Kidney tubule cell (primary cell): ENCODE measurements at places on chromosomes 6 and 20.

DNA sequence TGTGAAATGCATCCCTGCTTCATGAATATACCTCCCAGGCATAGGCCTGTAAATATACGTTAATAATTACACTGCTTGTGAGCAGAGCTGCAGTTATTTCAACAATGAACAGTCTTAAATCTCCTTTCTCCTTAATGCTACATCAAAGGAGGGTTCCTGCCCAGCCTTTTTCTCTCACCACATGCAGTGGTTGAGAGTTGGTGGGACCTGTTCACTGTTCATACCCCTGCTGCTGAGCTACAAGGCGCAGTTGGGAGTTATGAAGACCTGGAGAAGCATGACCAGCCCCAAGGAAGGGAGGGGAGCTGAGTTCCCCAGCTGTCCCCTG, 111.9 kb upstream of the FOXQ1 start:
- peak; percentile 17 for DNase-seq

DNA sequence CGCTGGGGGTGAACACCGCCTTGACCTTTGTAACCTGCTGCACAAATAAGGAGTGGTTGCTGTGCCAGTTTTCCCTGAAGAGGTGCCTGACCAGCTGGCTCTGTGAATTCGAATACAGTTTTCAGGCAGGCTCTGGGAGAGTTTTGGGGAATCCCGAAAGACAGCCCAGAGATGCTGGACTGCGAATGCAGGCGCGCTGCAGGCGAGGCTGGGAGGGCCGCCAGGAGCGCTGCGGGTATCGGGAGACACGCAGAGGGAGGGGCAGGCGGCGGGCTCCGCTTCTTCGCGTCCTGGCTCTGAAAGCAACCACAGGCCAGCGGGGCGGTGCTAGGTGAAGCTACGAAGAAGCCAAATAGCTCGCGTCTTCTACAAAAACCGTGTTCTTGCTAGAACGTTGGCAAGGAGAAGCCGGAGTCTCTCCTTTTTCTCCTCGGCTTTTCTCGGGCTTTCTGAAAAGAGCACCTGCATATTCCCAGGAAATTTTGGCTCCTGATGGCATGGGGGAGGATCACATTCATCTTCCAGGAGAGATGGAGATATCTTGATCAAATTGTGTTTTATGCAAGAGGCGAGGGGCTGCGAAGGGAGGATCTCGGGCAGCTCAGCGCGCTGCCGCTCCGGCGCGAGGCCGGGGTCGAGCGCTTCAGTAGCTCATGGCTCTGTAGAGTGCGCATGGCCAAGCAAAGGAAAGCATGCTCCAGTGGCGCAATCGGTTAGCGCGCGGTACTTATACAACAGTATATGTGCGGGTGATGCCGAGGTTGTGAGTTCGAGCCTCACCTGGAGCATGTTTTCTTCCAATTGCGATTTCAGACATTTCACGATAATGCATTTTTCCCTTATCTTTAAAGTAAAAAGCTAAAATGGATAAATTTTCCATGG, 158.1 kb upstream of the ZNF184 start:
- peak; percentile 83 for DNase-seq

DNA sequence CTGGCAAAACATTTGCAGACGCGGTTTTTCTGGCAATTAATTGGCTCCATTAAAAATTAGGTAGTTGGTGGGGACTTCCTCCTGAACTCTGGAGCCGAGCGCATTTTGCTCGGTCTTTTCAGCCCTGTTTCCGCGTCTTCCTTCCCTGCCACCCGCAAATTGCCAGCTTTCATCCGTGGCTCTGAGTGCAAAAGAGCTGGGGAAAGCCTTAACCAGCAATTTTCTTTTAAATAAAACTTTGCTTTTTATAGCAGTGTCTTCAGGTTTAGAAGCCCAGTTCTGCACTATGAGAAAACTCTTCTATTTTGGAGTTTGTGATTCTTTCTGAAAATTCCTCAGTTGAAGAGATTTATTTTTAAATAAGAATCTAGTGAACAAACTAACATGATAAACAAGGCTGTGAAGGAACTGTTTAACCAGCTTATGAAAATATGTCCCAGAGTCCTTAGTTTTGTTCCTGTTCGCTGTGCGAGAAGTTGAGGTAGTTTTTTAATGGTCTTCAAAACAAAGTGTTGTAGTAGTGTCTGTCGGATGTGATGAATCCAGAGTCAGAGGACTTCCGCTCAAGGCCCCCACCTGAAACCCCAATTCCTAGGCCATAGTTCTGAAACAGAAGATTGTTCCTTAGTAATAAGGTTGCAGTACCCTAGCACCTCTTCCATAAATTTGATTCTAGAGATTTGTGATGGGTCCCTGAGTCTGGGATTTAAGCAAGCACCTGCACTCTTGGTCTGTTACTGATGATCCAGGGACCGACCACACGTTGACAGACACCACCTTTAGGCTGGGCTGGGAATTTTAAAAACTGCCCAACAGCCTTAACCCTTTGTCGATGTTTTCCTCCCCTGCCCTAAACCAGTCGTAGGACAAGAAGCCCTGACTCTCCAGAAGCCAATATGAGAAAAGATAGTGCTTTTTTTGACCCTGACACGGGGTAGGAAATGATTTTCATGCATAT, 950 bp downstream of the KCTD20 start:
- peak; percentile 43 for DNase-seq

DNA sequence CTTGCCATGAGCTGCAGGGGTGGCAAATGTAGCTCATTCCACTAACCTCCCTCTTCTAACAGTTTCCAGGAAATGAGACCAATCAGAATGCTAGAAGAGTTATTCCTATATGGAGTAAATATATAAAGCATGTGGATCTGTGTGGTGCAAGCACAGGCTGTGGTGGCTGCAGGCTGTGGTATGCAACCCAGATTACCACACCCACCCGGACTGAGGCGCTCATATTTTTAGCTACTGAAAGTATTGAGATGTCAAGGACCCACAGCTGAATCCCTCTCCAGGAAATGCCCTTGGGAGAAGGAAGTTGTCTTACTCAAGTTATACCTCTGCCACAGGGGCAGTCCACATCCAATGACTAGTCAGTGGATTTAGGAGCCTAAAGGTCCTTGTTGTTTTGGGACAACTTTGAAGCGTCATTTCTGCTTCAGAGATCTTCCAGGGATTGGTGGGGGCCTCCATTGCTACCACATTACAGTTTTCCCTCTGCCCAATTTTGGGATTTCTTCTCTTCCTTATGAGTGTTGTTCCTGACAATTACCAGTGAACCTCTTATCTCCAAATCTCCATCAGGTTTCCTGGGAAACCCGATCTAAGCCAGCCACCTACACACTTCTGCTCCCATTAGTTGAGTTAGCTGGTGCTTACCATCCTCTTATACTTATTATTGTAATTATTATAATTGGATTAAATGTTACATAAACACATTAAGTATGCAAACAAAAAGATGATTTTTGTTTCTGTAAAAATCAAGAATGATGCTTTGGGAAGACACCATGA, 12.1 kb upstream of the REPS1 start:
- DNase-seq: no peak

GRCh38 chr6:7215131-7215530, 97.9 kb downstream of the SSR1 start:
- peak; percentile 84 for DNase-seq

GRCh38 chr20:34999021-34999451, 43.4 kb downstream of the MYH7B start:
- no peak for DNase-seq

GRCh38 chr20:43235998-43236397, 46.3 kb upstream of the PTPRT start:
- no peak for DNase-seq

- no peak for DNase-seq
Observed at GRCh38 chr20:49558826-49559225, 9.1 kb downstream of the PTGIS start.

DNA sequence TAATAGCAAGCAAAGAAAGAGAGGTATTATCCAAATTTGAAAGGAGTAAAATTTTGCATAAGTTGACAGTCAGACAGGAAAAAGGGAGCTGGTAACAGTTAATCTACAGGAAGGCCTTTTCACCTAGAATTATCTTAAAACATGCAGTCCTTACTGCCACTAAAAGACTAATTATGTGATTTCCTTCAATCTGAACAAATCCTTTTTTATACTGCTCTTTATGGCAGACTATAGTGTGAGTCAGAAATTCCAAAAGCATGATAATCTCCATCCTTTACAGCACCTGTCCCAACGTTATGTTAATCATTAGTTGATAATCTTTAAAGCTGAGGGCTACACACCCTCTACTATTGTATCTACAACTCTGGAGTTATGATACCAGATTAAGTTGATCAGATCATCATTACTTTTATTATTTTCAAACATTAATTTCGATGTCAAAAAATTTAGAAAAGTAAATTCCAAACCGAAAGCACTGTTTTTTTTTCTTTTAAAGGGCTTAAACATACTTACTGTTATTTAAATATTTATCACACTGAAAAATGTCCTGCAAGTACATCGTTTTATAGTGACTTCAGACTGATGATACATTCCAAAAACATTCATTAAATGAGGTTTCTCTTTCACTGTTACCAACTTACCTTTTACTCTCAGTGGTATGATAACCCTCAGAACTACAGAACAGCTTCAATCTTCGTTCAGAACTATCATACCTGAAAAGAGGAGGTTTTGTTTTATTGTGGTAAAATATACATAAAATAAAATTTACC, 33.2 kb upstream of the AKAP7 start:
- peak; percentile 92 for DNase-seq

DNA sequence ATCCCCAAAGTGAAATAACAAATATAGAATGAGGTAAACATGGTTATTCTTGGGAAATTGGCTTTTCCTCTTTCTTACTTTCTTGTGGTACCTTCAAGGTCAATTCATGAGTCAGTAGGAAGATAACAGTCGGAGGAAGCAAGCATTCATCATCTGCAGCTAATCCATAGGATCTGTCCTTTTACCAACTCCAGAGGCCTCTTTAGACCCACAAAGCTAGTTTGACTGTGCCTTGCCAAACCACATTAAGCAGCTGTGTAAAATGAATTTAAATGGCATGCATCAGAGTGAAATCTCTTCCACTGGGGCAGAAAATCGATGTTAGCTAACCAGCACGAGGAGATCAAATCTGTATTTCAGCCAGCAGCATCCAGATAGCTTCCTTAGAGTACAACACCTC, 171.3 kb downstream of the TMEM242 start:
- DNase-seq: no peak

- peak; percentile 60 for DNase-seq
Observed at GRCh38 chr6:89921691-89922090, 27.4 kb downstream of the GJA10 start.

DNA sequence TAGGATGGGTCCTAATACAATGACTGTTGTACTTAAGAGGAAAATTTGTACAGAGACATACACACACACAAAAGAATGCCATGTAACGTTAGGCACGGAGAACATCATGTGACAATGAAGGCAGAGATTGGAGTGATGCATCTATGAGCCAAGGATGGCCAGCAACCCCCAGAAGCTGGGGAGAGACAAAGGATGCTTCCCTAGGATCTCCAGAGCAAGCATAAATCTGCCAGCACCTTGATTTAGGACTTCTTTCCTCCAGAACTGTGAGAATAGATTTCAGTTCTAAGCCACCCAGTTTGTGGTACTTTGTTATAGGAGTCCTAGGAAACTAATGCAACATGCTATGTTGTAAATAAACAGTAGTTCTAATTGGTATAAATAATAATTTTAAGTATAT, 25.0 kb downstream of the EYA4 start:
- no peak for DNase-seq

DNA sequence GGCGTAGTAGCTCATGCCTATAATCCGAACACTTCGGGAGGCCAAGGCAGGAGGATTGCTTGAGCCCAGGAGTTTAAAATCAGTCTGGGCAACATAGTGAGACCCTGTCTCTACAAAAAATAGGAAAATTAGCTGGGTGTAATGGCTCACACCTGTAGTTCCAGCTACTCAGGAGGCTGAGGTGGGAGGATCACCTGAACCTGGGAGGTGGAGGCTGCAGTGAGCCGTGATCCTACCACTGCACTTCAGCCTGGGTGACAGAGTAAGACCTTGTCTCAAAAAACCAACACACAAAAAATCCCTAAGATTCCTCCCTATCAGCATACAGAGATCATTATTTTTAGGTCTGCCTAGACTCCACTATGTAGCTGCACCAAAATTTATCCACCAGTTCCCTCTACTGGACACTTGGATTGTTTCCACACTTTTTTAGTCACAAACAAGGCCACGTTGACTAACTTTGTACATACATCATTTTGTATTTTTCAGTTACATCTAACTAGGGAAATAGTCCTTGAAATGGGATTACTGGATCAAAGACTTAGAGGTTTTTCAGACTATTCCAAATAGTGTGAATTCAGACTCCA, 3.6 kb upstream of the PHF1 start:
- DNase-seq: peak; percentile 56

DNA sequence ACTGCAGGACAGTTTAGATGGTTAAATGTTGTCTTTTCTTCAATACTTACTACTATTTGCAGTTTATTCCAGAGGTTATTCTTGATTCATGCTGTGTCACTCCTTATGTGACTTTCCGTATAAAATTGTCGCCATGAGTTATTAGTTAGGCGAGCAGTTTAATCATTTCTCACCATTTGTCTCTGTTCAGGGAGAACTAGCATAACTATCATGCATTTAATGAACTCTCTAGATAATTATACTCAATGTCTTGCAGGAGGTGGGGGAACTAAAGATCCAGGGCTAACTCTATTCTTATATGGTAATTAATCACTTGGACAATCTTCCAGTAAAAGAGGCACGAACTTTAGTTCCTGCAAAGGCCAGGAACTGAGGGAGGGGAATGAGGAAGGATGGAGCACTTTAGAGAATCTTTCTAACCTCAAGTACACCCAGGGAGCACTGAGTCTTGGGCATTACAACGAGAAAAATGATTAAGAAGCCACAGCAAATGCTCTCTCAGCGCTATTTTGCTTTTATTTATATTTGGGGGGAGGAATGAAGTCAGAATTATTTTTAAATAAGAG, 58.3 kb downstream of the IYD start:
- DNase-seq: no peak

GRCh38 chr6:36855750-36856149, 16.5 kb upstream of the CPNE5 start:
- no peak for DNase-seq

GRCh38 chr6:158042245-158042798, 60.7 kb downstream of the SYNJ2 start:
- DNase-seq: peak; percentile 77

GRCh38 chr6:42372699-42373098, 79.0 kb downstream of the TRERF1 start:
- no peak for DNase-seq

- no peak for DNase-seq
Observed at GRCh38 chr6:5673019-5673790, 333.5 kb downstream of the NRN1 start.

- DNase-seq: peak; percentile 41
Observed at GRCh38 chr20:35539756-35540212, 2.1 kb upstream of the ERGIC3 start.

- no peak for DNase-seq
Observed at GRCh38 chr6:150981095-150981494, 115.6 kb downstream of the MTHFD1L start.

GRCh38 chr6:139940741-139941729, 566.6 kb upstream of the CITED2 start:
- no peak for DNase-seq

DNA sequence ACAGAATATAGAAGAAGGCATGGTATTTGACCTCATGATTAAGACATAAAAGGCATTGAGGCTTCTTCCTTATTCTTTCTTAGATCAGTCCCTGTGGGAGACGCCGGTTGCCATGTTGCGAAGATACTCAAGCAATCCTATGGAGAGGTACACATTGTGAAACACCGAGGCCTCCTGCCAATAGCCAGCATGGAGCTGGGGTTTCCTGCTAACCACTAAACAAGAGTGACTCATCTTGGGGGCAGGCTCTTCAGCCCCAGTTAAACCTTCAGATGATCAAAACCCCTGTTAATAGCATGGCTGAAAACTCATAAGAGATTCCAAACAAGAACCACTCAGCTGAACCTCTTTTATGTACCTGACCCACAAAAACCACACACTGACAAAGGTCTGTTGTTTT, 478.8 kb downstream of the CD83 start:
- peak; percentile 72 for DNase-seq
